ENCODE measurements at places on chromosomes 6 and 20.
A peak's percentile ranks its signal among the peaks of the same experiment; 100 is the strongest.

DNA sequence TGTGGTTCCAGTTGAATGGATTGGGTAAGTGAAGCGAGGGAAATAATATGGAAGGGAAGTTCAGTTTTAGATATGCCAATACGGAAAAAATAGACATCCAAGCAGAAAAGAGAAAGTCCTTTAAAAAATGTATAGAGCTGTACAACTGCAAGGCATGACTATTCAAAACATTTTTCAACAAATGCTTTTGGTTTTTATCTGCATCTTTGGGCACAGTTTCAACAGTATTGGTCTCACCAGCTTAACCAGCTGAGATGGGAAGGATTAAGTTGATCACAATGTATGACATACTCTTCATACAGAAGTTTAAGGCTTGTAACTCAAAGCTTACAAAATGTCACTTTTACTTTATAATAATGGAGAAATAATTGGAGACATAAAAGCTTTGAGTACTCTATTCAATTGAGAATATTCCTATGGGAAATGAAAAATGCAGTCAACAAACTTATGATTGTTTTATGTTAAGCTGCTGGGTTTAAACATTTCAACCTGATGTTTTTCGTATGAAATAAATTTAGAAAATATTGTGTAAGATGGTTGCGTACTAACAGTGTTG is 16.3 kb upstream of the UTRN start:
- DNase-seq: no peak

DNA sequence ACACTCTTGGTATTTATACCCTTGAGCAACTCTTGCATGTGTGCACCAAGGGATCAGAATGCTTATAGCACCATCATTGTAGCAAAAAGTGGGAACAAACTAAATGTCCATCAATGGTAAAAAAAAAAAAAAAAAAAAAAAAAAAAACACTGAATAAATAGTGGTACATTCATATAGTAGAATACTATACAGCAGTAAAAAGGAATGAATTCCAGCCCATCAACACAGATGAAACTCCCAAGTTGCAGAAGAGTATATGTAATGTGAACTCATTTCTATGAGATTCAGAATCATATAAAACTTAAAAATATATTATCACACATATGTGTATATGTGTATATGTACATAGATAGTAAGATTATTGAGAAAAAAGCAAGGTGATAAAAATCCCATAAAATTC is 291.6 kb downstream of the CLIC5 start:
- DNase-seq: no peak

DNA sequence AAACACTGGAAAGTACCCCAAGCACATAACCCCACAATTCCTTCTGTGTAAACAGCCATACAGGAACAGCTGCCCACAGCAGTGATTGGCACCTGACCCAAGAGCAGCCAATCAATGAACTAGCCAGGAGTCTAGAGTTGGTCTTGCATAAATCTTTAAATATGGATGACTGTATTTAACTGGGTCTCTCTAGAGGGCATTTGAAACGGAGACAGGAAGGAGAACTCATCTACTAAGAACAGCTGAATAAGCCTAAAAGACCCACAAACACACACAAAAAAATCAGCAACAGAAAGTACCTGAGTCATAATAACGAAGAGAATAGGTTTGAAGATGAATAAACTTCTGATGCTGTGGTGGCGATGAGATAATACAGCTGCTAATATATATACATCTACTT is 49.0 kb upstream of the ASF1A start:
- no peak for DNase-seq

DNA sequence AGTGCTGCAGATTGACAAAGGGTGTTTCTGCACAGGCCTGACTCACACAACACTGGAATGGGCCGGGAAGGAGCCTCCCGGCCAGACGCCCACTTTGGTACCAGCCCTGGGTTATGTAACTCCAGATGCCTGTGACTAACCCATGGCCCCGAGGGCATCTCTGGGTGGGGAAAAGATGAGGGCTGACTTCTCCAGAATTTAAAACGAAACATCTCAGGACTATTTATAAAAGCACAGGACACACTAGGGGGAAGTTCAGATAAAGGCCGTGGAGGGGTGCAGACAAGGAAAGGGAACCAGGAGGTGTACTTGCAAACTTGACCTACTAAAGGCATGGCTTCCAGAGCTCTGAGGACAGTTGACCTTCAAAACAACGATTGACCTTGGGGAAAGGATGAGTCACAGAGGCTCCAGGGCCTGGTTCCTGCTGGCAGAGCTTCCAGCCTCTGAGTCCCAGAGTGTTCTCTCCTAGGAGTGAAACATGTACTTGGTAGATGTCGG is 196.9 kb downstream of the NFATC2 start:
- peak; percentile 67 for DNase-seq

- DNase-seq: no peak
These were observed 12.0 kb downstream of the GATA5 start for GRCh38 chr20:62463651-62464424.

DNA sequence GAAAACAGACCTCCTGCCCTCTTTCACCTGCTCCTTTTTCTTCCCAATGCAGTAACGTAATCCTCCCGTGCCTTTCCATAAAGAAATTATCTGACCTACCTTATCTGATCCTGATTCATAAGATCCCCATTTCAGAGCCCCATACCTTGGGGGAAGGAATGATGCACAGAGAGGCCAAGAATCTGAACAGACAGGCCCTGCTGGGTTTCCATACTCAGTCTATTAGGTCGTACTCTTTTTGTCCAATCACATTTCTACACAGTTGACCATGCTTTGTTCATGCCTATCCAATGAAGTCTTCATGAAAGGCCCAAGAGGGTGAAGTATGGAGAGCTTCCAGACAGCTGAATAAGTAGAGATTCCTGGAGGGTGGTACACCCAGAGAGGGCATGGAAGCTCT is 25.3 kb downstream of the SRPK1 start:
- DNase-seq: no peak

DNA sequence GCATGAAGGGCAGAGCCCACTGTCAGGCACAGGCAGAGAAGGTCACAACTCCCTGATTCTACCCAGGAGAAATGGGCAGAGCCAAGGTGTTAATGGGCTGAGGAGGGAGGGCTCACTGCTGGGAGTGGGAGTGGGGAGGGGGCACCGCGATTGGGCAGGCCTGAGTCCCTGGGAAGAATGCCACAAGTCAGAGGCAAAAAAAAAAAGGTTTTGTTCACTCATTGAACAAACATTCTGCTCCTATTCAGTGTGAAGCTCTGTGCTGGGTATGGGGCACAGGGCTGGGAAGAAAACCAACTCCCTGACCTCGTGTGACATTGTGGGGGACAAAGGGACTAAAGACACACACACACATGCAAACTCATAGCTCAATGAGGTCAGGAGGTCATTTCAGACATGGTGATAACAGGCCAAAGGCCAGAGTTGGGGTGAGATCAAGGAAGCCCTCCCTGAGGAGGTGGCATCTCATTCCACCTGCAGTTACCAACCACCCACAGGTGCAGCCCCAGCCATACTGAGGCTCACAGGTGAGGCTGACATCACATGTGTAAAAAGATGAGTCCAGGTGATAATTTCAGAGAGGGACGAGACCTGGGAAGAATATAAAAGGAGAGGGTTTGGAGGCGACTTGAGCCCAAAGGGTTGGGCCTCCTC is 3.2 kb upstream of the PMEPA1 start:
- DNase-seq: no peak

All from HFFc6 (cell line).